ENCODE measurements at places on chromosomes 1 and 21. TPM values are rescaled to one million over a fixed set of nuclear protein-coding genes. Genes with fewer than 3 reads are reported as not detected.

DNA sequence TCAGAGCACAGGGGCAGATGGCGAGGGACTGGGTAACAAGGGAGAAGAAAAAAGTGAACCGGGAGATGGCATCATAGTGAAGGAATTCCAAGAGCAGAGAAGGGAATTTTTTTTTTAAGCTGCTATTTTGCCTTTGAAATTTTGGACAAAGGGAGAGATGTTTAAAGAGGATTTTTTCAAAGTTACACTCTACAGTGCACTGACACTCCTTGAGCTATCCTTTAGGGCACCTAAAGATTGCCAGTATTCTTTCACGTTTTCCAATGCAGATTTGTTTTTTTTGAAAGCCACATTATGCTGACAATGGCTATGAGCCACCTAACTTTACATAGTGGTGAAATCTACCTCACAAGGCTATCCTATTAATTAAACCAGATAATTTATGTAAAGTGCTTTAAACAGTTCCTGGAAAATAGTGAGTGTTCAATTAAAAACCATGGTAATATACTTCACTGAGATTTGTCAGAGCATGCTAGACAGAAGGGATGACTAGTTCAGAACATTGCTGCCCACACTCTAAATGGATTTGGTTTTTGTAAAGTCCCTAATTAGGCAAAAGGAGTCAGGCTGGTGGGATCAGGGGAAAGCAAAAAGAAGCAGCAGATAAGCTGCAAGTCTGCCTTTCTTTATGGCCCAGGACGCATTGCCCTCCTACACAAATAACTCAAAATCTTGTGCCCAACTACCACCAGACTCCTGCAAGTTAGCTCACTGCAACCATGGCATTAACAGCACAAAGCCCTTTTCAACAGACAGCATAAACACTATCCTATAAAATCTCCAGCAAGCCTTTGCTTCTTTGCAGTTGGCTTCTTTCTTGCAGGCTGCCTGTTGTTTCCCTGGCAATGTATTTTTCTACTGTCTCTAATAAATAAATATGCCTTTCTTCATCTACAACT lies 53.9 kb downstream of the PRDX6 start:
- DNase-seq, result no peak

DNA sequence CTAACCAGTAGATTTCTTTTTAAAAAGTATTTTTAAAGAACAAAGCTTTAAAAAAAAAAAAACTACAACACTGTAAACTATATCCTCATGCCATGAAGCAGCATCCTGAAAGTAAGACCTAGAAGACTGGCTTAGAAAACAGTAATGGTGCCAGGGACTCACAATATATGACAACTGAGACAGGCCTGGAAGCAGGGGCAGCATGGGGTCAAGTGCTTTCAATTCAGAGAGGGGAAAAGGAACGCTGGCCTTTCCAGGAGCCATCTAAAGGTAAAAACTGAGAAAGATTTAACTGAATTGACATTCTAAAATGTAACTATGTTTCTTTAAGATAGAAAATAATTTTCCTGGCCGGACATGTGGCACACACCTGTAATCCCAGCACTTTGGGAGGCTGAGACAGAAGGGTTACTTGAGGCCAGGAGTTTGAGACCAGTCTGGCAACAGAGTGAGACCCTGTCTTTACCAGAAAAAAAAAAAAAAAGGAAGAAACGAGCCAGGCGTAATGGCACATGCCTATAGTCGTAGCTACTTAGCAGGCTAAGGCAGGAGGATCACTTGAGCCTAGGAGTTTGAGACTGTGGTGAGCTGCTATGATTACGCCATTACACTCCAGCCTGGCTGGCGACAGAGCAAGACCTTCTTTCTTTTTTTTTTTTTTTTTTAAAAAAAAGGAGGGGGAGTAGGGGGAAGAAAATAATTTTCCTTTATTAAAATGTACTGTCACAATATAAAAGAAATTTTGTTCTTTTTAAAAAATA lies 54.1 kb downstream of the SLC35D1 start:
- no peak for DNase-seq

The RSBN1 gene
- 40.7 TPM for total RNA-seq

- DNase-seq, result no peak
These were observed 57.7 kb downstream of the NTNG1 start for GRCh38 chr1:107198561-107198960.

The MSH4 gene
- not detected for total RNA-seq

- no peak for DNase-seq
These were observed 17.0 kb upstream of the TRIM45 start for GRCh38 chr1:117138561-117138960.

All from MG63 (cell line).